Renal cortical epithelial cell (primary cell): ENCODE measurements at places on chromosomes 16 and 17.

DNA sequence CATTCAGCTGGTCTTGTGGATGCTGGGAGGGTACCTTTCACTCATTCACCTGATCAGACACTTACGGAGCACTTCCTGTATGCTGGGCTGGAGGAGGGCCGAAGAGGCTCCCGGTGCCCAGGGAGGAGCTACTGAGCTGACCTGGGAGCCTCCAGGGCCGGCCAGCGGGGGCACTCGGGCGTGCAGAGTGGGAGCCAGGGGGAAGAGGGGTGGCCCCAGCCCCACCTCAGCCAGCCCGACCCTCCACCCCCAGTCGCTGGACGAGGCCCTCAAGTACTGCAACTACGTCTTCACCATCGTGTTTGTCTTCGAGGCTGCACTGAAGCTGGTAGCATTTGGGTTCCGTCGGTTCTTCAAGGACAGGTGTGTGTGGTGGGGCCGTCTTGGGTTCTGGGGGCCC is 10.3 kb downstream of the TPSG1 start:
- no peak for DNase-seq

DNA sequence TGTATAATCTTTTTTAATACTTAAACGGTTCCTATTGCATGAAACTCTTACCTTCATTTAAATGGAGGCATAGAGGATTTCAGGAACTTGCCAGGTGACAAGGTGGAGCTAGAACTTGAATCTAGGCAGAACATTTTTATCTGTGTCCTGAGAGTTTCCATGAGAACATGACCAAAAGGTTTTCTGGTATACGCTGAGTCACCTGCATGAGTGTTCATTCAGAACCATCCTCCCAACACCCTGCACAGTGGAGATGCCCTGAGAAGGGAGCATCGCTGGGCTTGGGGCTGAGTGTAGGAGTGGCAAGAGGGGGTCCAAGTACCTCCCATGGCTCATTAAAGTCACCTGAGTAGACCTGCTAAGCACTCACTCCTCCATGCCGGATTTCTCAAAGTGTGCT is 169.7 kb upstream of the CACNG5 start:
- DNase-seq: peak; percentile 26

- no peak for DNase-seq
Observed at GRCh38 chr16:55275869-55276268, 48.1 kb upstream of the IRX6 start.

GRCh38 chr17:82862737-82863382 is 23.0 kb upstream of the ZNF750 start:
- DNase-seq: no peak

DNA sequence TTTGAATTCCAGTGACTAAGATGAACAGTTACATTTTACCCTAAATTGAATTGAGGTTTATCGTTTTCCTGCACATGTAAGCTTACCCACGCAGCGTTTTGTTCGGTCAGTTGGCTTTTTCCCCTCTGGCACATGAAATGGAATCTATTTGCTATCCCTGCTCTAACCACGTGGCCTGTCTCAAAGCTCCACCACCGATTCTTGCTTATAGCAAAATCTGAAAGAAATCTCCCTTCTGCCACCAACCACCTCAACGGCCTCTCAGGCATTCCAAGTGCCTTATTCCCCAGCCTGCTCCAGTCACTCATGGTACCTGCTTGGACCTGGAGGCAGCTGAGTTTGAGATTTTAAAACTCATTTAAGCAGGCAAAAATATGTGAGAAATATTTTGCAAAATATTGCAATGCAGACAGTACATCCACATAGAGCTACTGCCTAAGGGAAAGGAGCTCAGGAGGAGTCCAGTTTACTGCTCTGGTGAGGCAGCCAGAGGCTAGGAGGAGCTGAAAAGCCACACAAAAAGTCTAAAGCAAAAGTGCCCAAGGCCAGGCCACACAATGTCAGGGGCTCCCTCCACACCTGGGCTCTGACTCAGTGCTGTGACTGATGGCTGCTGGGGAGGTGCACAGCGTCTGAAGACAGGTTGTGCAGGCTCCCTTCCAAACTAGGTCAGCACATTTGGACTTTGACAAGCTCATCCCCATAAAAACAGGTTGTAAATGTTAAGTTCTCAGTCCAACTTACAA is 26.4 kb downstream of the ARHGAP17 start:
- DNase-seq: peak; percentile 47

GRCh38 chr16:50899951-50900350 is 158.1 kb downstream of the CYLD start:
- DNase-seq: no peak

GRCh38 chr16:72162105-72162692 is 9.8 kb downstream of the PMFBP1 start:
- DNase-seq: peak; percentile 3

DNA sequence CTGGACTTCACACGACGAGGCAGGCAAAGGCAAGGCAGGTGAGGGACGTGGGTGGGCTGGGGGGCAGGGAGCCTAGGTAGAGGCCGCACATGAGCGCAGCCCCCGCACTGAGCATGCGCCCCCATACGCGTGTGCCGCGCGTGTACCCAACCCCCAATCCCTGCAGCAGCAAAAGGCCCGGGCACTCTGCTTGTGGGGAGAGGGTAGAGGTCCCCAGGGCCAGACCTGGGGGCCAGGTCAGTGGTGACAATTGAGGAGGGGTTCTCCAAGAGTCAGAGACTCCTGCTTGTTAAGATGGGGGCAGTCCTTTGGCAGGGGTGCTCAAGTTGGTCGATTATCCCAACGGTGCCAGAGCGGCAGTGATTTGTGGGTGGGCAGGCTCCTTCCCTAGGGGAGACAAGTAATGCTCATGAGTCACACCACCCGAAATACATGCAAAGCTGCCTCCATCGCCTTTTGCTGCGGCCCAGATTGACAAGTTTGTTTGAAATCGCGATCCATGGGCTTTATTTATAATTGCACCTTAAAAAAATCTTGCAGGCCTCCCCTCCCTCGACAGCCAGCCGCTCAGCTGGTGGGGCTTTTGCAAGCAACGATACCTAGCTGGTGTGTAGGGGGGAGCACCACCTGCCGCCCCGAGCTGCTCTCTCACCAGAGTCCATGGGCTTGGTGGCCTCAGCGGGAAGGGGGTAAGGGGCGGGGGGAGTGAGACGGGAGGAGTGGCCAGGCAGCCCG is 1.1 kb upstream of the GIT1 start:
- DNase-seq: no peak

GRCh38 chr16:4680673-4681470 is 12.5 kb upstream of the NUDT16L1 start:
- DNase-seq: no peak

DNA sequence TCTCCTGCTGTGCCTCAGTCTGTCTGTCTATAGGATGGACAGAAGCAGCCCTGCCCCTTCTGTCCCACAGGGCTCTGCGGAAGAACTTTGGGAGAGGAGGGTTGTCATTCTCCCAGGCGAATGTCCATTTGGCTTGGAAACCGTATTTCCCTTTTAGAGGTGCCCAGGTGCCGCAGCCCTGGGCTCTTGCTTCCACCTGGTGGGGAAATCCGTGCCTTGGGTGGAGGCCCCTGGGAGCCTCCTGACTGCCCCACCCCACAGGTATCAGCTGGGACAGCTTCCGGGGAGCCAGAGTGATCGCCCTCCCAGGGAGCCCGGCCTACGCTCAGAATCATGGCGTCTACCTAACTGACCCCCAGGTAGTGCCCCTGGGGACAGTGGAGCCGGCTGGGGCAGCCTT is 12.7 kb downstream of the FCSK start:
- DNase-seq: no peak

GRCh38 chr16:84513123-84513522 is 8.7 kb upstream of the MEAK7 start:
- DNase-seq: peak; percentile 51

GRCh38 chr17:63940584-63940983 is 8.5 kb upstream of the CD79B start:
- no peak for DNase-seq

GRCh38 chr17:19344311-19345066 is 18.0 kb downstream of the B9D1 start:
- no peak for DNase-seq

- no peak for DNase-seq
Observed at GRCh38 chr16:53966821-53967571, 263.0 kb downstream of the FTO start.

DNA sequence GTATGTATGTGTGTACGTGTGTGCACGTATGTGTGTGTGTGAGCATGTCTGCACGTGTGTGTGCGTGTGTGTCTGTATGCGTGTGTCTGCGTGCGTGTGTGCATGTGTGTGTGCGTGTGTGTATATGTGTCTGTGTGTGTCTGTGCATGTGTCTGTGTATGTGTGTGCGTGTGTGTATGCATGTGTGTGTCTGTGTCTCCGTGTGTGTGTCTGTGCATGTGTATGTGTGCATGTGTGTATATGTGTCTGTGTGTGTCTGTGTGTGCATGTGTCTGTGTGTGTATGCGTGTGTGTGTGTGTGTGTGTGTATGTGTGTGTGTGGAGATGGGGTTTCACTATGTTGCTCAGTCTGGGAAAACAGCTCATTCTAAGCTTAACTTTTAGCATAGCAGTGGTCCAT is 43.9 kb downstream of the ATP2C2 start:
- no peak for DNase-seq

GRCh38 chr16:70701036-70701435 is 15.2 kb upstream of the MTSS2 start:
- DNase-seq: no peak

DNA sequence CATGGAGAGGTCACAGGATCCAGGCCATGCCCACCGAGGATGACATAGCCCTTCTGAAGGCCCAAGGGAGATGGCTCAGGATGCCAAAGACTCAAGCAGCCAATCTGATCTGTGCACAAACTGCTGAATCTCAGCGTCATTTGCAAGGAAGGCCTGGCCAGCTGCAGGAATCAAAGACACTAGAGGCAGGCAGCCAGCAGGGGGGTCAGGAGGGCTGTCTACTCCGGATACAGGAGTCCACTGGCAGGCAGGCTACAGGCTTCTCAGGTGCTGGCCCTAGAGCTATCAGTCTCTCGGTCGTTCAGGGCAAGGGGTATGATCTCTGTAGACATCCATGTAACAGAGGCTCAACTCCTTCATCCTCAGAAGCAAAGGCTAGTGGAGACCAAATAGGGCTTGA is 1735.3 kb downstream of the TP53TG3F start:
- no peak for DNase-seq

DNA sequence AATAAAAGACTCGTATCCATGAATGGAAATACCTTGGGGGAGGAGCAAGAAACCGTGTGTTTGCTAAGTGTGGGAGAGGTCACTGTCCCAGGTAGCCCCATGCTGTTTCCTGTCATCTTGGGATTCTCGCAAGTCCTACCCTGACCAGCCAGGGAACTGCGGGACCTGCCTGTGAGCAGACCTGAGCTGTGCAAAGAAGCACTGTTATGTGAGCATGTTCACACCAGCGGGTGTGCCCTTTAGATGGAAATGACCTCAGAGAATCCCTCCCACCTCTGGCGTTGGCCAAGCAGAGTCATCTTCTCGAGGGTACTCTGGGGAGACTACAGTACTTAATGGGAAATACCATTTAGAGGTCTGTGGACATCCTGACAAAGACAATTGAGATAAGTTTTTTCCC is 127.0 kb upstream of the MON1B start:
- DNase-seq: no peak

- DNase-seq: peak; percentile 18
Observed at GRCh38 chr16:48164907-48165715, 9.3 kb upstream of the ABCC12 start.

DNA sequence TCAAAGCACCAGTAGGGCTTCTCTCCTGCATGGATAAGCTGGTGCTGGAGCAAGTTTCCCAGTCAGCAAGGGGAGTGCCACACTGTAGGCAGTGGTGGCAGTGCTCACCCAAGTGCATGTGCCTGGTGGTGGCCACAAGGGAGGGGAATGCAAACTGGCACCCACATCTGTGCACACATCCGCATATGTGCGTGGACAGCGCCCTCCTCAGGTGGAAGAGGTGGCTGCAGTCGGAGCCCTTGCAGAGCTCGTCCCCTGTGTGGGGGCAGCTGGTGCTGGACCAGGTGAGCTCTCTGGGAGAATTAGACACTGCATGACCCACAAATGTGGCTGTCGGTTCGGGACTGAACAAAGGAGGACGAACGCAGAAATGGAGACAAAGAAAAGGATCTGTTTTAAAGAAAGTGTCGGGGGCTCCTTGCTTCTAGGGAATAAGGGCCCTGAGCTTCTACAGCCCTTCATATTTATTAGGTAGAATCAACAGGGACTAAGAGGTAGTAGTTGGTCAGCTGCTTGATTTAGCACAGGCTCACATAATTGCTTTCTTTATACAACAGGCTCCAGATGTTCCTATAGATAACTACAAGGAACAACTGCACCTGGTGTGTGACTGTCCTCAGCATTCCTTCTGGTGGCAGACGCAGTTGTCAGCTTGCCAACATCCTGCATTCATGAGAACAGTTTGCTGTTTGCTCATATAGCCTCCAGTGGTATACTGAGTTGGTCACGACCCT is 5.3 kb upstream of the ZNF689 start:
- no peak for DNase-seq

DNA sequence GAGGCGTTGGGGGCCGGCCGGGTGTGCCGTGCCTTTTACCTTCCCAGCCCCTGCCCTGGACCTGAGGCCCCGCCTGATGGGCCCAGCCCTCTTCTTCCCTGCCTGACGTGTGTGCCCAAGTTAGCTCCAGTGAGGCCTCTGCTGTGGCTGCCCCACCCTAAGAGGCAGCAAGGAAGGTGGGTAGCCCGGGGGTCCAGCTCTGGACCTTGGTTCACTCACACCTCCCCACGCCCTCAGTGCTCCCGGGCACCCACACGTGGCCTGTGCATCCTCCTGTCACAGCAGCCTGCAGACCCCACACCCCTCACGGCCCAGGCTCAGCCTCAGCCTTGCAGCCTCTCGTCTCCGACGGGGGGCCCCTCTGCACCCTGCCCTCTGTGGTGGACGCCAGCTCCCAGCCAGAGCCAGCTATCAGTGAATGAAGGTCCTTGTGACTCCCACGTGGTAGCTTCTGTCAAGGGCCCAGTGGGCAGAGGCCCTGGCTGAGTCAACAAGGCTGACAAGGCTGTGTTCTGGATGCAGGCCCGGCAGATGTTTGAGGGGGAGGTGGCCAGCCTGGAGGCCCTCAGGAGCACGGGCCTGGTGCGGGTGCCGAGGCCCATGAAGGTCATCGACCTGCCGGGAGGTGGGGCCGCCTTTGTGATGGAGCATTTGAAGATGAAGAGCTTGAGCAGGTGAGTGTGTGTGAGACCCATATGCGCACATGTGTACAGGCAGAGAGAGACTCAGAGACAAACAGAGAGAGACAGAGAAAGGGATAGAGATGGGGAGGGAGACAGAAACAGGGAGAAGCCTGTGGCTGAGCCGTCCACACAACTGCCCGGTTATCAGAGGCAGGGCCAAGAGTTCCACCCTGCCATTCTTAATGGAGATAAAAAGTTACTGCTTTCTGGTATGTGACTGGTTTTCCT is 2.8 kb downstream of the FN3K start:
- DNase-seq: no peak

DNA sequence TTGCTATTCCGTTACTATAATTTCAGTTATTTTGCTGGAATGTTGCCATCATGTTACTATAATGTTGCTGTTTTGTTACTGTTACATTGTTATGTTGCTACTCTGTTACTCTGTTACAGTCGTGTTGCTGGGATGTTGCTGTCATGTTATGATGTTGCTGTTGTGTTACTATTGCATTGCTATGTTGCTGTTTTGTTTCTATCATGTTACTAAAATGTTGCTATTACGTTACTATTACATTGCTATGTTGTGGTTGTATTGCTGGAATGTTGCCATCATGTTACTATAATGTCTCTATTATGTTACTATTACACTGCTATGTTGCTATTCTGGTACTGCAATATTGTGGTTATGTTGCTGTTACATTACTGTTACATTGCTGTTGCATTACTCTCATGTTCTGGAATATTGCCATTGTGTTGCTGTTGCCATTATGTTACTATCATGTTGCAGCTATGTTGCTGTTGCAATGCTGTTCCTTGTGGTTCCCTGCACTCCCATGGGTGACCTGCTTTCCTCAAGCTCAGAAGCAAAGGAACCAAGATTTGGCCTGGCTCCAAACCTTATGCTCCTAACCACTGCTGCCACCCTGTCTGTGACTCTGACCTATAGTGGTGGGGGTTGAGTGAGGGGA is 64.4 kb downstream of the ABCC6 start:
- no peak for DNase-seq
